ENCODE measurements at places on chromosomes 4 and X.

DNA sequence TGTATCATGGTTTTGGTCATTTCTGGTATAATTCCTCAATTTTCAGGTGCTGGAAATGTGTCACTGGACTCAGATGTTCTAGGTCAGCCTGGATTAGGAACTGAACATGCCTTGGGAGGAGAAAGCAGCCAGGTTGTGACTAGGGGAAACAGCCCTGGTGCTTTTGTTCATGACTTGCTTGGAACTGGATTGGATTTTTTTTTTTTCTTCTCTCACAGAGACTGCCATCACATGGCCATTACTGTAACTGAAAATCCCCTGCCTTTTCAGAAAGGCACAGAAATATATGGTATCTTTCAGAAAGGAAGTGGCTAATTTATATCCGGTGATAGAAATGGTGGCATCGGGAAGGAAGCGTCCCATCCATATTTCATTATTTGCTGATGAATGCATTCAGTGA is 34.6 kb downstream of the SEPTIN11 start:
- DNase-seq: no peak

DNA sequence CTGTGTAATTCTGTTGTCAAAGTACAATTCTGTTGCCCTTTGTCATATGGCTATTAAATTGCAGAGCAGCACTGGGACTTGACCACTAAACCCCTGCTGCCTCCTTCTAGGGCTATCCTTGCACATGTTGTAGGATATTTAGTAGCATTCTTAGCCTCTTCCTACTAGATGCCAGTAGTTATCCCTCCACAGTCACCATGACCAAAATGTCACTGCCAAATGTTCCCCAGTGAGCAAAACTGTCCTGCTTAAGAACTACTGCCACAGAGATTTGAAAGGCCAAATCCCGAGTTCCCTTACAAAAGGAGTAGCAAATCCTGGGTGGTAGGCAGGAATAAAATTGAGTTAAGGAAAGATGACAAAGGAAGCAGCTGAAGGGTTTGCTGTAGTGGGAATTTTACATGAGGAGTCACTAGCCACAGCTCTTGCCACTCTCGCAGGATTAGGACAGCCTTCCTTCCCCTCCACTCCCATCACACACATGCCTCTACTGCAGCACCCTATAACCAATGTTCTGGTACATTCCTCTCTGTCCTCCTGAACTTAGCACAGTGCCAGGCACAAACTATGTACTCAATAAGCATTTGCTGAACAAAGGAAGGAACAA is 8.4 kb downstream of the APBB2 start:
- DNase-seq: no peak

- no peak for DNase-seq
Observed at GRCh38 chr4:2007804-2008670, 737 bp downstream of the NELFA start.

GRCh38 chr4:848803-849477 is 23.0 kb upstream of the CPLX1 start:
- DNase-seq: no peak

DNA sequence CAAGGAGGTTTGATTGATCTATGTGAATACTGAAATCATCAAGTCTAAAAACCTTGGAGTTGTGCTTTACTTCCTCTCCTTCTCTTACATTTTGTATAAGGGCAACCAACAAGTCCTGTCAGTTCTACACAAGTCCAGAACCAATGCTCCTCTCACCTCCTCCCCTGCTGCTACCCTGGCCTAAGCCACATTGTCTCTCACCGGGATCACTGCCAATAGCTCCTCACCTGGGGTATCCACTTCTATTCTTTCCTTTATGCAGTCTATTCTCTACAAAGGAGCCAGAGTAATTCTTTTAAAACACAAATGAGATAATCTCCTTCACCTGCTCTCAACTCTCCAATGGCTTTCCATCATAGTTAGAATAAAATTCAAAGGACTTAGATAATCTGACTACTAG is 13.3 kb upstream of the ARHGEF6 start:
- no peak for DNase-seq

GRCh38 chrX:100263650-100264049 is 146.4 kb downstream of the PCDH19 start:
- no peak for DNase-seq

DNA sequence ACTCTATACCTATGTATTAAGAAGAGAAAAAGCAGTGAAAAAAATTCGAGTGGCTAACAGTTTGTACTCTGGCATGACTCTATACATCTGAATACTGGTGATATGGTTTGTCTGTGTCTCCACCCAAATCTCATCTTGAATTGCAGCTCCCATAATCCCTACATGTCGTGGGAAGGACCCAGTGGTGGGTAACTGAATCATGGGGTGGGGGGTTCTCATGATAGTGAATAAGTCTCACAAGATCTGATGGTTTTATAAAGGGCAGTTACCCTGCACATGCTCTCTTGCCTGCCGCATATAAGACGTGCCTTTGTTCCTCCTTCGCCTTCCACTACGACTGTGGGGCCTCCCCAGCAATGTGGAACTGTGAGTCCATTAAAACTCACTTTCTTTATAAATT is 70.4 kb downstream of the LRBA start:
- DNase-seq: no peak

- DNase-seq: no peak
Observed at GRCh38 chr4:104188301-104188700, 306.4 kb downstream of the CXXC4 start.

DNA sequence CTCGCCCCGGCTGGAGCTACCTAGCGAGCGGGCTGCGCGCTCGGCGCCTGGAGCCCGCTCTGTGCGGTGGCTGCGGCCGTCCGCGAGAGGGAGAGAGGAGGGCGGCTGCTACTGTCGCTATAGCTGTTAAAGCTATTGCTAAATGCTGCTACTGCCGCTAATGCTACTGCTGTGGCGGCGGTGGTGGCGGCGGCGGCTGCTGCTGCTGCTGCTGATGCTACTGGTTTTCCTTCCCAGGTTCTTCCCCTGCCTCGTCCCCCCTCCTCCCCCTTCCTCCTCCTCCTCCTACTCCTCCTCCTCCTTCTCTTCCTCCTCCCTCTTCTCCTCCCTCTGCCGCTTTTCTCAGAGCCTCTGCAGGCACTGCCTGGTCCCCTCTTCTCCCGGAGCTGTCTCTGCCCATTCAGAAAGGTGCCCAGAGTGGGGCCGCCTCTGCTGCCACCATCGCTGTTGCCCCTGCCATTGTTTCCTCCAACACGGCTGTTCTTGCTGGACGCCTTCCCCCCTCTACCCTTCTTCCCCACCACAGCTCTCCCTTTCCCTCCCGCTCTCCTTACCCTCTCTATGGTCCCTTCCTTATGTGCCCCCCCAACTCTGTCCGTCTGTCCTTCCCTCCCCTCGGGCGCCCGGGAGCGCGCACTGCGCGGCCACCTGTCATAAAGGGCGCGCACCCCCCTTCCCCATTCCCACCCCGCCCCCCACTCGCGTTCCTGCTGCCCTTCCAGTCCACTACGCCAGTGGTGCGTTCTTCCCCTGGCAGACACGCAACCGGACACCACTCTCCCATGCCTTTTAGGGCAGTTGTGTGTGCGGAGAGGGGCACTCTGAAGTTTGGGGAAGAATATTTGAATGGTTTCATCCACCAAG is at the start of gene NEXMIF:
NEXMIF (minus strand) TSS at position 228 of the 864 bp plus-strand sequence.
- peak; percentile 14 for DNase-seq

DNA sequence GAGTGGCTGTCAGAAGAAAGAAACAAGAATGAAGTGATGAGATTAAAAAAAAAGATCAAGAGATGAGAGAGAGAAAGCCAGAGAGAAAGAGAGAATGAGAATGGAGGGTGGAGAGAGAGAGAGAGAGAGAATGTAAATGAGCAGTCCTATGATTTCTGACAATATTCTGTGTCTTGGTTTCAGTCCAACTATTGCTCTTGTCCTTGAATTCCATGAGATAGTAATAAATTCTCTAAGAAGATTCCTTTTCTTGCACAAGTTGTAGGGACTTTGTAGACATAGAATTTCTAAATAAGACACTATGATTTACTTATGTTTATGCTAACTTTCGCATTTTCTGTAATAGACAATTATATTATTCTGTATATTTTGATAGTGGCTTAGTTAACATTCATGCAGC is 149.6 kb upstream of the CTSO start:
- no peak for DNase-seq

- DNase-seq: no peak
Observed at GRCh38 chr4:144862210-144862609, 216.3 kb downstream of the HHIP start.

- no peak for DNase-seq
Observed at GRCh38 chrX:1316527-1316926, 20.1 kb upstream of the IL3RA start.

DNA sequence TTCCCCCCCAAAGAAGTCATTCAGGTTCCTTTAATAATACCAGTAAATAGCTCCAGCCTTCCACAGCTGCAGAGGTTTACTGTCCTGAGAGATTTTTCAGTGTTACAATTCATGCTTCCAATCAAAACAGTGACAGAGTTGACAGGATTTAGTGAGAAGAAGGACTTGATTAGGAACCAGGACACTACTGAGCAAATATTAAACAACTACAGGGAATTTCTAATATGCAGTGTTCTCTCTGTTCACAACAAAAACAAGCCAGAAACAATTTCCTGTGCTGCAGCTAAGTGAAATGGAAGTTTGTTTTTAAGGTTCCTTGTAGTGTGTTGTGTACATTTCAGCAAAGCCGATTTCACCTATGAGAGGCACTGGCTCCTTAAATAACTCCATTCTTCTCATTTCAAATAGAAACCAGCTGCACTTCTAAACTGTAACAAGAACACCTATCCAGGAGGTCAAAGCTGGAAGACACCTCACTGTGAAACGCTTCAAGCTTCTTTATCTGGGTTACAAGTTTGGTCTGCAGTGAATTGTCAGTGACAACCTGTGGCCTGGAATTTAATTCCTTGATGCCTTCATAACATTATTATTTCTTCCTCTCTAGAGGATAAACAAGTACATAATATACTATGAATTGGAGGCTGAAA is 149.3 kb downstream of the RASL11B start:
- no peak for DNase-seq

DNA sequence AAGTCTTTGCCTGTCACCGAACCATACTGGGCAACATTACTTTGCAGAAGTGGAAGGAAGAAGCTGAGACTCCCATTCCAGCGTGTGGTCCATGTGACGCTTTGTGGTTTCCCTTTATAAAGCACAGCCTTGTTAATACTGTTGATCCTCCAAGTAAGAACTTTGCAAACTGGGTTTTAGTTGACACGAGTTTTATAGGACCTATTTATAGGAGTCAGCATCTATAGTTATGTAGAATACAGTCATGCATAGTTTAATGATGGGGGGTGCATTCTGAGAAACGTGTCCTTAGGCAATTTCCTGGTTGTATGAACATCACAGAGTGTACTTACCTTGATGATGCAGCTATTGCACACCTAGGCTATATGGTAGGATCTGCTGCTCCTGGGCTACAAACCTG is 1879.4 kb upstream of the TENM3 start:
- no peak for DNase-seq

- DNase-seq: no peak
Observed at GRCh38 chrX:143648705-143649104, 12.8 kb upstream of the SLITRK4 start.
